GM12864 (cell line): ENCODE measurements at places on chromosomes 13 and 19.

DNA sequence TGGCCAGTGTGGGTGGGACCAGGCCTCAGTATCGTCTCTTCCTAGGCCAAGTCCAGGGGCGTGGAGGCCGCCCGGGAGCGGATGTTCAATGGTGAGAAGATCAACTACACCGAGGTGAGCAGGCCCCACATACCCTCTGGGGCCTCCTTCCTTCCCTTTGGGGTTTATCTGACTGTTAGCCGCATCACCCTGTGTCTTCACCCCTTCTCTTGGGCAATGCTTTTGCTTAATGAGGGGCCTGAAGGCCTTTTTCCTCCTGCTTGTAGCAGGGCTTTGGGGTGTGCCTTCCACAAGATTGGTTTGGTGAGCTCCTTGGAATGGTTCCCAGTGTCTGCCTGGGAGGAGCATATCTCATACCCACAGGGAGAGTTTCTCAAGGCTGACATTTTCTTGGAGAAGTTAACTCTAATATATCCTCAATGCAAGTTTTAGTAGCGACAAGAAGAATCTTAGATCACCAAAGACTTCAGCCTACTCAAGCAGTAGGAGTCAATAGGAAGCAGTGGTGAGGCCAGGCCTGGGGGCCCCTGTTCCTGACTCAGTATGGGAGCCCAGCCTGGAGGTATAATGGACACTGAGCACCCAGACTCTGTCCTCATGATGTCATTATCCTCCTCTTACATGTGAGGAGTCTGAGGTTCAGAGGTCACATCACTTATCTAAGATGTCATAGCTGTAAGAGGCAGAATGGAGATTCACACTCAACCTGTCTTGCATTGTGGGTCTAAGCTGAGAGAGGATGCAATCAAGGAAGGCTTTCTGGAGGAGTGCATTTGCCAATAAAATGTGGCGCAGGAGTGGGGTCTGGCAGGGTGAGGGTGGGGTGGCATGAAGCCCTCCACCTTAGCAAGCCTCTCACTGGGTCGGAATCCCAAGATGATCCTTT is 2.0 kb downstream of the GPI start:
- DNase-seq: no peak

DNA sequence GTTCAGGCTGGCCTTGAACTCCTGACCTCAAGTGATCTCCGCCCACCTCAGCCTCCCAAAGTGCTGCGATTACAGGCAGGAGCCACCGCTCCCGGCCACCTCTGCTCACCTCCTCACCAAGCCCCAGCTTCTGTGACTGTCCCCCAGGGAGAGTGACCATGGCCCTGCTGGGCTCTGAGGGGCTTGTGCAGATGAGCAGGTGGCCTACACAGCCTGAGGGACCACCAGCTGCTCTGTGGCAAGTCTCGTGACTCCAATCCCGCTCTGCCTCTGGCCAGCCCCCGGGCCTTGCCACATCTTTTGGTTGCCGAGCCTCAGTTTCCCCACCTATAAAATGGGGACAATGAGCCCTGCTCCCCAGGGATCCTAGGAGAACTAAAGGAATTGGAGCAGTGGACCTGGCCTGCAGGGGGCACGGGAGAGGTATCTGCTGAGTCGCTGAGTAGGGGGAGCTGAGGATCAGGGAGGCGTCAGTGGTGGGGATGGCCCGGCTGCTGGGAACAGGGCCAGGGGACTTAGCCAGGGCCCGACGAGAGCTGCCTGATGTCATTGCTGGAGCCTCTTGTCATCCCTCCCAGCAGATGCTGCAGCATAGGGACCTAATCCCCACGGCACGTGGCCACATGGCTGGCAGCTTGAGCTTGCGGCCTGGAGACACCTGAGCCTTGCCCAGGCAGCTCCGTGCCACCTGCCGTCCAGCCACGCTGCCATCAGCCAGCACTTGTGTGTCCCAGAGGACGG is 74.7 kb downstream of the GADD45B start:
- no peak for DNase-seq

DNA sequence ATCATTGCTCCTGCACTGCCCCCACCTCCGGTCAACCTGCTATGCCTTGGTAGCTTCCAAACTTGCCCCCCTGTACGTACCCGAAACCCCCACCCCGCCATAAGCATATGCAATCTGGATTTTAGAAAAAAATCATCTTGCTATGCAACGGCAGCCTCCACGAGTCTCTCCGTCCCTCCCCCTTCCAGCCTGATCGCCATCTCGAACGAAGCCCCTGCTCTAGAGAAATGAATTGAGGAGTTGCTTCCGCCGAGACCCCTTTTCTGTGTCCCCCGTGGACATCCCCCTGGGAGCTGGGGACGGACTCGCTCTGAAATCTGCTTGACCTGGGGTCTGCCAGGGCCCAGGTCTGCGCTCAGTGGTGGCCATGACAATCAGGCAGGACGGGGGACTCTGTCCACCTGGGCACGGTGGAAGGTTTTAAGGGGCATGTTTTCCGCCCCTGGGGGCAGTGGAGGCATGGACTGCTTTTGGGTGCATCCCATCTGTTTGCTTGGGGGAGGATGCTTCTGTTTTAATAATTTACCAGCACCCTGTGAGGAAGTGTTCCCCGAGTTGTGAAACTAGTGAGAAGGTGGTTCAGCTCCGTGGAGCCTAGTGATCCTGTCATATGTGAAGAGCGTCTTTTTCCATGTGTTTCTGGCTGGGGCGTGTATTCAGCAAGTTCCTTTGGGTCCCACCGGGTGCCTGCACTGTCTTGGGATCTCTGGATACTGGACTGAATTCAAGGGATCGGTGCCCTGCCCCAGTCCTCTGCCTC is 1.0 kb downstream of the KDM4B start:
- peak; percentile 38 for DNase-seq

- no peak for DNase-seq
Observed at GRCh38 chr13:76812206-76812897, 73.9 kb downstream of the KCTD12 start.

DNA sequence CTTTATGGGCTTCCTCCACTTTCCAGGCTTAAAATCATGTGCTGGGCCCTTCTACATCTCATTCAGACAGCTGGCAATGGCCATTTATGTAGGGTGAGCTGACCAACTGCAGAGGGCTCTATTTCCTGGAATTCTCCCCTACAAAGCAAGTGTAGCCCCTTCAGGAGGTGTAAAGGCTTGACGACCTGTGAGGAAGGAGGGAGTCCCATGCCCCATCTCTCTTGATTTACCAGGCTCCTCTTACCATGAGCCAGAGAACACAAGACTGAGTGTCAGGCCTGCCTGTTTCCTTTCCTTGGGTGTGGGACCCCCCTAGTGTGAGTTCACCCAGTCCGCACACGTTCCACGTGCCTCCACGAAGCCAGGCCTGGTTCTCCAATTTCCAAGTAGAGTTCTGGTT is 16.6 kb downstream of the ZNF536 start:
- no peak for DNase-seq

- DNase-seq: no peak
Observed at GRCh38 chr13:103224804-103225203, 158.6 kb upstream of the SLC10A2 start.

GRCh38 chr13:65808061-65808460 is 1422.1 kb downstream of the PCDH9 start:
- DNase-seq: no peak

DNA sequence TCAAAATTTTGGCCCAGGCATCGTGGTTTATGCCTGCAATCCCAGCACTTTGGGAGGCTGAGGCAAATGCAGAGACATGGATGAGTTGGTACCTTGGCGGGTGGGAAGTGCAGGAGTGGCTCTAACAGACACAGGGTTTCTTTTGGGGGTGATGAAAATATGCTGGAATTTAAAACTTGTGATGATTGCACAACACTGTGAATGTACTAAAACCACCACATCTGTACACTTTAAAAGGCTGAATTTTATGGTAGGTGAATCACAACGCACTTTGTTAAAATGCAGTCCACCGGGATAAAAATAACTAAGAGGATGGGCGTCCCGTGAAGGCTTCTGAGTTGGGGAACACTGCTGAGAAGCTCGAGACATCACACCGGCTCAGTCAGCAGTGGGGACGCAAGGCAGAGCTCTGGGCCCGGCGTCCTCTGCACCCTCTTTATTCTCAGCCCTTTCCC is 47.1 kb downstream of the MLLT1 start:
- DNase-seq: no peak

DNA sequence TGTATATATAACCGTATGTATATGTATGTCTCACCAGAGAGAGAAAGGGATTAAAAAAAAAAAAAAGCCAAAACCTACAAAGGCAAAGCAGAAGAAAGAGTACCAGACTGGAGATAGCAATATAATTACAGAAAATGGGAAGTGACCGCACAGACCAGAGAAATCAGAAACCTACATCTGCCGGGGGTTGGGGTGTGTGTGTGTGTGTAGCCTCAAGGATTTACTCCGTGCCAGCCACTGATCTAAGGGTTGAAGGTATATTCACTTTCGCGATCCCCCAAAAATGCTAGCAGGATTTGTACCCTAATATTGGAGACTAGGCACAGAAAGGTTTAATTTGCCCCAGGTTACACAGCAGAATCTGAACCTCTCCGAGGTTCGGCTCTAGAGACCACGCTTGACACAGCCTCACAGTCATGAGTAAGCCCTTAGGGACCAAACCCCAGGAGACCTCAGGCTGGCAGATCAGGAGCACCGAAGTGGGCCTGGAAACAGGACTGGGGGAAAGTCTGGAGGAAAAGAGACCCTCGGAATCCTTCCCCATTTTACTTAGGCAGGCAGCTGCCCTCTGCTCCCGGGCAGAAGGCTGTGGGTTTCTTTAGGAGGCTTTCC is 14.8 kb downstream of the ARL11 start:
- no peak for DNase-seq

DNA sequence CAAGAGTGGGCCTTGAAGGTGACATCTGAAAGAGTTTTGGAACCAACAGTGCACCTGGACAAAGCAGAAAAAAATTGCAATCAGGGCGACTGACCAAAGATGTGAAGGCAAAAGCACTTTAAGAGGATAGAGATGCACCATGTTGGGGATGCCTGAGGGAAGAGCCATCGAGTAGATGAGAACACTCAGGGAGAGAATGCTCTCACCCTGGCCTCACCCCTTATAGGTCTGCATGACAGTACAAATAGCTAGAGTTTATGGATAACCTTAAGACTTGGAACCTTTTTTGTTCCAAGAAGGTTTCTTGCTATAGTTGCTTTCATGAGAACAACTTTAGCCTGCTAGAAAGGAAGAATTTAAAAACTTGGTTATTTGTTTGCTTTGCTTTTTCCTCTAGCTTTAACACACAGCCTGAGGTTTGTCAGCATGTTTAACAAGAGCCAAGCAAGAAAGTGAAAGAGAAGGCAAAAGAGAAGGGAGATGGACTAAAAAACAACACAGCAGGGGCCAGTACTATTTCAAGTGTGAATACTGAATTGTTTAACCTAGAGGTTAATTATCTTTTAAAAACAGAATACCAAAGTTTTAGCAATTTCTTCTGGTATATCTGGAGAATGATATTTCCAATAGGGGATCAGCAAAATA is 418.9 kb downstream of the DIAPH3 start:
- no peak for DNase-seq

GRCh38 chr13:23825179-23825578 is 64.0 kb downstream of the MIPEP start:
- no peak for DNase-seq

DNA sequence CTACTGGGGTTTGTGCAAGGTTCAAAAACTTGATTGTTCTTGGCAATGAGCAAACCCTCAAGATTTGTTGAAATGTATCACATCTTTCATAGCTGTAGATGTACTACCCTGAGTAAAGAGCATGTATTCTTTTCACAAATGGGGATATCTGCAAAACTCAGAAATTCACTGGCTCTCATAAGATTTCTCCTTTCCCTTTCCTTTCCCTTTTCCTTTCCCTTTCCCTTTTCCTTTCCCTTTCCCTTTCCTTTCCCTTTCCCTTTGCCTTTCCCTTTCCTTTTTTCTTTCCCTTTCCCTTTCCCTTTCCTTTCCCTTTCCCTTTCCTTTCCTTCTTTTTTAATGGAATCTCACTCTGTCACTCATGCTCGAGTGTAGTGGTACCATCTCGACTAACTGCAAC is 69.1 kb downstream of the FNDC3A start:
- DNase-seq: no peak

DNA sequence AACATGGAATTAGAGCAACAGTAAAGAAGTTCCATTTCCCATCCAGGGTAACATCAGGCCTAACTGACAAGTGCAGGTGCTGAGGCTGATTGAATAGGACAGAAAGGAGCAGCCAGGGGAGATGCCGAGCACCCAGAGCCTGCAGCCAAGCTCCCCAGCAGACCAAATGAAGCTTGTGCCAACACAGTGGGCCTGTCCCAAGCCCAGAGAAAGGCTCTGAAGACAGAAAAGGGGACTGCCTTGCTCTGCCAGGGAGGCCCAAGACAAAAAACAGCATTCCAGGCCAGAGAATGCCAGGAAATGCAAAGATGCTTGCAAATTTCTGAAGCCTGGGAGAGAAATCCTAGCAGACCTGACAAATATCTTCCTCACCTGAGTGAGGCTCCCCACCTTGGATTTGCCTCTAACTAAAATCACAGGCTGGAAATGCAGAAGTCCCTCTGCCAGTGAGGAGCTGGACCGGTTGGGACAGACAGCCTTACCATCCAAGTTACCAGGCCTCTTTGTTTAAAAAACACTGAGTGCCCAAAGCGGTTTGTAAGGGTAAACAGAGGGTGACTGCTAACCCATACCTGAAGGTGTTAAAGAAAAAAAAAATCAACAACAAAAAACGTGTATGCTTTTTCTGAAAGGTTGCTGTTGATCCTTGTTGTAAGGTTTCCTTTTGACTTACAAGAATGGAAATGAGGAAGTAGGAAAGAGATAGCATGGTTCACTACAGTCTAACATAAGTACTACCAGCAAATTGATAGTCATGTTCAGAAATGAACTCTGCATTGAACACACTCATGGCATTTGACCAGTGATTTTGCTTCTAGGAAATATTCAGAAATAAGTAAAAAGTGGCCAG is 11.8 kb upstream of the HMGB1 start:
- peak; percentile 55 for DNase-seq

GRCh38 chr19:14265290-14266036 is 59.5 kb upstream of the ADGRL1 start:
- no peak for DNase-seq

DNA sequence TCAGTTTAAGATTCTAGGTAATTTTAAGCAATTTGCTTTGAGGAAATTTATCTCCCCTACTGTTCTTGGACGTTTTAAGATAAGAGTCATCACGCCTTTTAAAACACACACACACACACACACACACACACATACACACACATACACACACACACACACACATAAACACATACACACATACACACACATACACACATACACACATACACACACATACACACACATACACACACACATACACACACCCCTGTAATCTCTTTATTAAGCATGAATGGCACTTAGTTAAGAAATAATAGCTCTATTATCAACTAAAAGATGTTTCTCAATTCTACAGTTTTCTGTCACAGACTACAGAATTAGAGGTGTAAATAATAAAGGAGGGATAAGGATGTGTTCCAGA is 49.2 kb downstream of the EFNB2 start:
- no peak for DNase-seq
